ENCODE measurements at places on chromosomes 6 and 20.
A peak's percentile ranks its signal among the peaks of the same experiment; 100 is the strongest.

- no peak for DNase-seq
These were observed 14.0 kb upstream of the LOC128125822 start for GRCh38 chr6:63558278-63558677.

DNA sequence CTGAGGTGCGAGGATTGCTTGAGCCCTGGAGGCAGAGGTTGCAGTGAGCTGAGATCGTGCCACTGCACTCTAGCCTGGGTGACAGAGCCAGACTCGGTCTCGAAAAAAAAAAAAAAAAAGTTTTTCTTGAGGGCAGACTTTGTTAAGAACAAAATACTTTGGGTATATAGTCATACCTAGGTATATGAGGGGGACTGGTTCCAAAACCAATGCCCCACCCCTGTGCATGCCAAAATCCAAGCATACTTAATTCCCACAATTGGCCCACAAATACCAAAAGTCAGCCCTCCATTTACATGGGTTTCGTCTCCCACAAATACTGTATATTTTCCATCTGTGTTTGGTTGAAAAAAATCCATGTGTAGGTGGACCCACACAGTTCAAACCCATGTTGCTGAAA is 119.9 kb downstream of the INSM1 start:
- no peak for DNase-seq

GRCh38 chr6:37134396-37135191 is 35.4 kb upstream of the PIM1 start:
- DNase-seq: no peak

- DNase-seq: no peak
These were observed 6.0 kb downstream of the POU3F2 start for GRCh38 chr6:98840385-98840784.

DNA sequence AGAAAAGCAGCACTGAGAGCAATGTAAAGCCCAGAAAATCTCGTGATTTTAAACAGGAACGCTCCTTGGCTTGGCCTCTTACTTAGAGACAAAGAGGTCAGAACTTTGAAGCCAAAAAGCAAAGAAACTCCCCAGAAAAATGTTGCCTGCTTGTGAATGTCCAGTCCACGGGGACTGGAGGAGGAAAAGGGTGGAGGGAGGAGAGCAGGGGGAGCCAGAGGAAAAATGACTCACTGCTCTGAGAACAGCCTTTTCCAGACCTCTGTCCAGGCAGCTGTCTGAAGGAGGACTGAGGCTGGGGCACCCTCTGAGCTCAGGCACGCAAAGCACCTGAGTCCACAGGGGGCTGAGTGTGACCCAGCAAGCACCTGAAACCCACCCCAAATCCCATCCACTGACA is 64.7 kb downstream of the TRAM2 start:
- DNase-seq: no peak

DNA sequence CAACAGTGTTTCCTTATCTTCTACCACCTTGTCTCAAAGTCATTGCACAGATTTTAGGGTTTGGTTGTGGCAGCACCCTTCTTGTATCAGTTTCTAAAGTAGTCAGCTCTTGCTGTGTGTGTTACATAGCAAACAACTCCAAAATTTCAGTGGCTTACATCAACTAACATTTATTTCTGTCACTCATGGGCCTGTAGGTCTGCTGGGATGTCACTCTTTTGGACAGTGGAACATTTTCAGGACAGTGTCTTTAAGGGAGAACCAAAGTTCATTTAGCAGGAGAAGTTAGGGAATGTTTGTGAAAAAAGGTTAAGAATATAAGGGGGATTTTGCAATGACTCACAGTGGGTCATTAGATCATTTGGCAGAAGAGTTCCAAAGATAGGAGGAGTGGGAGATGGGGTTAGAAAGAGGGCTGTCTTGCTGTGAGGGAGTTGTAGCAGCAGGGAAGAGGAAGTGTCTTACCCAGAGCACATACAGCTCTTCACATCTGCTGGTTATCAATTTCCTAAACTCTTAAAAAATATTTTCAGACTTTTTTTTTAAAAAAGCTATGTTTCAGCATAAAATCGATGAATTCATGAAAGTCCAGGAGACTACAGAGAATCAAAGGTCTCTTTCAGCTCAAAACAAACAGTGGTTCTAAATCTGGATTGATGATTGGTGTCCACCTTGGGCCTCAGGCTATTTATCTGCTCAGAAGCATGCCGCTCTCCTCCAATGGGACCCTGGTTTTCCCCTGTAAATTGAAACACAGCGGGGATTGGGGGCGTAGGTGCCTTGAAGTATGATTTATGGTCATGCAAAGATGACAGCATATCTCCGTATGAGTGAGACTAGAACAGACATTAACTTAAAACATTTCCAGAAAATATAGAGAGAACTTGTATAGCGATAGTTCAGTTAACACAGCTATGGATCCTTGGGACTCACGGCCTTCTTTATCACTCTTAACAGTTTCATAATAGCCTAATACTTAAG is 117.3 kb downstream of the B3GAT2 start:
- no peak for DNase-seq

DNA sequence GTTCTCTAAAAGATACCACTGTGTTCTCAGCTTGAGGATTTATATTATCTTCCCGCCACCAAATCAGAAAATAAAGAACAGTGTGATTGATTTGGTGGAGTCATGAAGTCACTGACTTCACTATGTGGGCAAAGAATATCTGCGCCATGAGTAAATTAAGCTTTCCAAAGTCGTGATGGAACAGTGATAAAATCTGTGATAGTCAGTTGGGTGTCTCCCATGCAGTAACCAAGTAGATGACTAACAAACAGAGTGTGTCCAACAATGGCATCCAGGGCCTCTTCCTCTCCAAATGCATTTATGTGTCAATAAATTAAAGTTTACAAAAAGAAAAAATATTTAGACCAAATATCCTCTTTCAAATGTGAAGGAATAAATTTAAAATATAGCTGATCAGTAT is 87.0 kb upstream of the DST start:
- no peak for DNase-seq

- no peak for DNase-seq
These were observed 34.7 kb upstream of the SYNCRIP start for GRCh38 chr6:85677234-85677956.

DNA sequence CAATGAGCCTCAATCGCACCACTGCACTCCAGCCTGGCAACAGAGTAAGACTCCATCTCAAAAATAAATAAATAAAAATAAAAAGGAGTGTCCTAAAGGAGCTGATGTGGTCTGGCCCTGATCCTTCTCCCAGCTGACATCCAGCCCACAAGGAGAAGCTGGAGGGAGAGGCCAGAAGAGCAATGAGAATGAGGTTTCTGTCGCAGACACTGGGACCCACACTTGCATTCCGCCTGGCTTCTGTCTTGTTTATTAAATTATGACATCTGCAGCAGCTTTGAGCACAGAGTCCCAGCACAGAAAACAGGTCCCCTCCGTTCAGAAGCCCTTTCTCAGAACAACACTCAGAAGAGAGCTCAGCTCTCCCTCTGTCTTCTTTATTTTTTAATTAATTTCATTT is 10.3 kb upstream of the E2F1 start:
- no peak for DNase-seq

GRCh38 chr6:164121527-164121926 is 707.0 kb downstream of the QKI start:
- no peak for DNase-seq

- peak; percentile 21 for DNase-seq
These were observed 158.2 kb upstream of the PRND start for GRCh38 chr20:4563534-4563933.

DNA sequence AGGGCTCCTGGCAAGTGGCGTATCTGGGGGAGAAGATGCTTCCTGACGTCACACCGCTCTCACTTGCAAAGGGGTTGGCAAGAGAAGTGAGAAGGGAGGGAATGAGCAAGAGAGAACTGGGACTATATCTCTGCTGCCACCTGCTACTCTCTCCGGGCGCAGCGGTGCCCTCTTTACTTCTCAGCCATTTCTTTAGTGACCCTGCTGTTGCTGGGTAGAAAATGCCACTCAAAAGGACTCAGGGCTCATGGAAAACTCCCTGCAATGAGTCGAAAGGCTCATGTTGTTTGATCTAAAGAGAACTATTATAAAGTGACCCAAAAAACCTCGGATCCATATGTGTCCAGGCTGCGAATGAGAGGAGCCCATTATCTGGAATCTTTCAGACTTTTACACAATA is 401.8 kb downstream of the SAMD5 start:
- no peak for DNase-seq
